ENCODE measurements at places on chromosomes 6 and 20.

DNA sequence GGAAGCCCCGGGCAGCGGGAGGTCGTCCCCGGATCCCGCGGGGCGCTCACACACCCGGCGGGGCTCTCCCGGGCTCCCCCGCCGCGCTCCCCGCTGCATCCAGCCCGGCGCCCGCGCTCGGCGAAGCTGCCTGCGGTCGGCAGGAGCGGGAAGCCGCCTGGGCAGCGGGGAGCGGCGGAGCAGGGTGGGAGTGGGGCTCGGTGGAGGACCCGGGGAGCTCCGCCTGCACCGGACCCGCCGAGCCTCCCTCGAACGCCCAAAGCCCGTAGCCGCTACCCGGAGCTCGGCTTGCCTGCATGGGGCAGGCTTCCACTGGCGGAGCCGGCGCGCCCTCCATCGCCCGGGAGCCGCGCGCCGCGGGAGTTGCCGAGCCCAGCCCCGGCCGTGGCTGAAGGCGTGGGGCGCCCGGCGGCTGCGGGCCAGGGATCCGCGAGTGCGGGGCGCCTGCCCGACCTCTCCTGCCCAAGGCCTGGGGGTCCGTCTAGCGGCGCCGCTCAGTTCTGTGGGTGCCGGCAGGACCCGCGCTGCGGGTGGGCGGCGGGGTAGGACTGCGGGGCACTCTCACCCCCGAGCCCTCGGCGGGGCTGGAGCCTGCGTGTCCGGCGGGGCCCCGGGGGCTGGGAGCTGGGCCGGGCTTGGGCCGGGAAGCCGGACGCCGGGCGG lies 671 bp downstream of the CDH4 start:
- no peak for DNase-seq

DNA sequence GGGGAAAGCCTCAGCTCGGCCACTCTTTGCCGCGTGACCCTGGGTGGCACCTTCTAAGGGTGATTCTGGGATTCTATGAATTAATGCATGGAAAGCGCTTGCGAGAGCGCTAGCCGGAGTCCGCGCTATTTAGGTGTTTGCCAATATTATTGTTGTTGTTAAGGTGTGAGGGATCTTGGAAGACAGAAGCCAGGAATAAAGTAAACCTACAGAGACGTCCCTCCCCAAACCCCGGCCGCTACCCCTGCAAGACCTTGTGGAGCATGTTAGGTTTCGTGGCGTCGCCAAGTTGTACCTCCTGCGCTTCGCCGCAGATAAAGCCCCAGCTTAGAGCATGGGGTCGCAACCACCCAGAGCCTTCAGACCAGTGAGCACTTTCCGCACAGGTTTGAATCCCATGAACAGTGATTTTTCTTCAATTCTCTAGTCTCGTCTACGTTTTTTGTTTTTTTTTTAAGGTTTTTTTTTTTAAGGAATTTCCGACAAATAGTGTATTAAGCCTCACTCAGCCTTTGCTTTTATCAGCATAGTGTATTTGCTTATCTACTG lies 16.9 kb upstream of the ZSCAN9 start:
- no peak for DNase-seq

GRCh38 chr6:158705386-158706126 lies 55.7 kb downstream of the SYTL3 start:
- no peak for DNase-seq

DNA sequence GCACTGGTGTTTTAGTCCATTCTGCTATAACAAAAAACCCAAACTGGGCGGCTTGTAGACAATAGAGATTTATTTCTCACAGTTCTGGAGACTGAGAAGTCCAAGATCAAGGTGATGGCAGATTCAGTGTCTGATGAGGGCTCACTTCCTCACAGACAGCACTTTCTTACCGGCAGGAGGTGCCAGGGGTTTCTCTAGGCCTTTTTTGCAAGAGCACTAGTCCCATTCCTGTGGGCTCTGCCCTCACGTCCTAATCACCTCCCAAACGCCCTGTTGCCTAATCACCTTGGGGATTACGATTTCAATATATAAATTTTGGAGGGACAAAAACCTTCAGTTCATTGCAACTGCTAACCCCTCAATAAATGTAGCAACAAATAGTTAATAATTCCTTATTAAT lies 140.0 kb upstream of the SGK1 start:
- DNase-seq, result no peak

DNA sequence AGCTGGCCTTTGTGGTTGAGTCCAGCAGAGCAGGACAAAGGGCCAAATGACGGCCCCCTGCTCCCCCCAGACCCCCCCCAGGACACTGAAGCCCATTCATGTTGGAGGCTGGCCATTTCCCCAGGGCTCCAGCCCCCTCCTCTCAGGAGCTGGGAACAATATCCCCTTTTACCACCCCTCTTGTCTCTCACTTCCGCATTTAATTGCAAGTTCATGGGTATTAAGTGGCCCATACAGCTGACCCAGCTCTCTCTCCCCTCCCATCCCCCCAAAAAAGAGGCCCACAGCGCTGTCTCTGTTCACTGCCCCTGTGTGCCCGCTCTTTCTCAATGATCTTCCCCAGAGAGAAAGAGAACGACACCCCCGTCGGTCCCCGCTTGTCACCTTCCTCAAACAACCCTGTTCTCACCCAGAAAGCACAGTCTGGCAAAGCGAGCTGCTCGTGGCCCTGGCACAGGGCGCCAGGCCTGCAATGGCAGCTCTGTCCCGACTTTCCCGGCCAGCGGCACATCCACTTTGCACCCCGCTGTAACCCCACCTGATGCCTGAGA lies 30.4 kb downstream of the PREX1 start:
- DNase-seq, result no peak
